Germinal center (tissue), 1 donor: ENCODE measurements at places on chromosomes 11 and 22.

- DNase-seq, result no peak
These were observed 8.0 kb upstream of the ZBTB16 start for GRCh38 chr11:114051558-114051957.

GRCh38 chr11:77211040-77211451 is 83.0 kb downstream of the MYO7A start:
- no peak for DNase-seq

DNA sequence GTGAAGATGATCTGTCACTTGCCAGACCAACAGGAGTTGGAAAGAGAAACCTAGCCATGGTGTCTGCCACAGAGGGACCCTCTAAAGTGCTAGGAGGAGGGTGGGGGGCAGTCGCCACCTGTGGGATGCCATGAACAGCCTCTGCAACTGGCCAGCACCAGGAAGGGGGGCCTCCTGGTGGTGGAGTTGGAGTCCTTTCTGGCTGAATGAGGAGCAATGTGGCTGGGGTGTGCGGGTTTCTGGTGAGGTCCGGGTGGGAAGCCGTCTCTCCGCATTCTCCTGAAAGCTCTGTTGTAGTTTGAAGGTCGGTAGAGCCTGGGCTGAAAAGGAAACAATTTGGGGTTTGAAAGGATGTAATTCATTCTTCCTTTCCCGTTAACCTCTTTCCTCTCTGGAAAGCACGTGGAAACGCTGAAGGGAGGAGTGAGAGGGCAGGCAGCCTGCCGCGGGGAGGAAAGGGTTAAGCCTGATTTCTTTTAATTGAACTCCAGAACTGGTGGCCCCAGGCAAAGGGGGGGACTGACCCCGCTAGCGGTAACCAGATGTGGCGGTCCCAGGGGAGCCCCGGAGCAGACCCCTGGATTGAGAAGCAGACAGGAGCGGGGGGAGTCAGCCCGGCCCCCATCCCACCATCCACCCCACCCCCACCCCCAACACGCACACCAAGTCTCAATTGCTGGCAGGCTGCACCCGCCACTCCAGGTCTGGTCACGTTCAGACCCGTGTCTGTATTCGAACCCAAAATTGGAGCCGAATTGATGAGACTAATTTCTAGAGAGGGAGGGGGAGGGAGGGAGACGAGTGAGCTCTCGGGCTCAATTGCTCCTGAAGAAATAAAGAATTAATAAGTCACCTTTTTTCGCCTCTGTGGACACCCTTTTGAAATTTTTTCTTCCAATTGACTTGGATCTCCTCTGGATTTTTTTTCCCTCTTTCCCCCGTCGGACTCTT is 1.8 kb upstream of the FLI1 start:
- peak; percentile 23 for DNase-seq

- DNase-seq, result no peak
These were observed 10.2 kb downstream of the SSTR3 start for GRCh38 chr22:37202001-37202555.

- DNase-seq, result peak; percentile 67
These were observed 74.5 kb upstream of the ARFGAP3 start for GRCh38 chr22:42931421-42932196.

GRCh38 chr11:64285885-64286800 is 495 bp downstream of the GPR137 start:
- DNase-seq, result peak; percentile 45

DNA sequence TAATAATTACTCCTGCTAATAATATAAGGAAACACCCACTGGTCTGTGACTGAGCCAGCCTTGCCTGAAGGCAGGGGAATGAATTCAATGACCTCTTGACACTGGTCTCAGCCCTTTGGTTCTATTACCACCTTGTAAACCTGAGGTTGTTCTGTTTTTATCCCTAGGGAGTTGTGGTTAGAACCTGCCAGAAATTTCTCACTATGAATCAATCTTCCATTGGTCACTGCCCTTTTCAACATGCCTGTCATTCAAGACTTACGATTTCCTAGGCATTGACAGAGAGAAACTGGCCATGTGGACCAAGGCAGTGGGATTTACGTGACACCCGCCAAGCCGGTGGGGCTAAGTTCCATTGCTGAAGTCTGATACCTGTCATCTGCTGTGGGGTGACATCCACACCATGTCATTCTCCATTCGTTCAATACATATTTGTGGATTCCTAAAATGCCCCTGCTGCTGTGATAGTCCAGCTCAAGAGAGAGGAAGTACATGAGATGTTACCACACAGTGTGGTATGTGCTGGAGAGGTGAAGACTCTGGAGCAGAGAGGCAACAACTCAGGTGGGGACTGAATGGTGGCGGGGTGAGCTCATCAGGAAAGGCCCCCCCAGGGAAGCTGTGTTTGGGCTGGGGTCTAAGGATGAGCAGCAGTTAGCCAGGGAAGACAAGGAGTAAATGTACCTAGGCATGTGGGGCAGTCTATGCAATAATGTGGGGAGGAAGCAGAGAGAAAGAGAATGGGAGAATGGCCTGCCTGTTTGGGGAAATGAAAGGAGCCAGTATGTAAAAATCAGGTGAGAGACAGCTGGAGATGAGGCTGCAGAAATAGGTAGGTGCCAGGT is 15.2 kb upstream of the EHF start:
- no peak for DNase-seq

DNA sequence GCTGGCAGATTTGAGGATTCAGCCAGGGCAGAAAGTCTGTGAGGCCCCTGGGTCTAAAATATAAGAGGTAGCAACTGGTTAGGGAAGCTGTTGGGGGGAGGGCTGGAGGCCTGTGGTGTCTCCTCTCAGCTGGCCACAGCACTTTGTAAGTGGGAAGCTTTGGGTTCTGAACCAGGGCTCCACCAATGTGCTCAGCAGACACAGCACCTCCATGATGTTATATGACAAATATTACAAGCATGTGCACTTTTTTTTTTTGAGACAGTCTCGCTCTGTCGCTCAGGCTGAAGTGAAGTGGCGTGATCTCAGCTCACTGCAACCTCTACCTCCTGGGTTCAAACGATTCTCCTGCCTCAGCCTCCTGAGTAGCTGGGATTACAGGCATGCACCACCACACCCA is 8.0 kb downstream of the ARHGAP1 start:
- no peak for DNase-seq

DNA sequence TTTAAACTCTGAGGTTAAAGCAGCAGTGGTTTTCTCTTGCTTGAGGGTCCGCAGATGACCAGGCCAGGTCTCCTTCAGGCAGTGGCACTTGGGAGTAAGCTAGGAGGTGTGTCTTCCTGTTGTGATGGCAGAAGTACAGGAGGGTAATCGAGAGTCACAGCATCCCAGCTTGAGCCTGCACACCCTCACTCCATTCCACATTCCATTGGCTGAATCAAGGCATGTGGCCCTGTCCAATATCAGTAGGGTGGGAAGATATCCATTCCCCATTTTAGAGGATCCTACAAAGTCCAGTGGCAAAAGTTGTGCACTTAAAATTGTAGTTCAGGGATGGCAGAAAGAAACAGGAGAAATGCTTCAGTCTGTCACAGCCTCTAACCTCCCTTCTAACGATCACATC is 23.3 kb downstream of the OSBP2 start:
- DNase-seq, result no peak

GRCh38 chr11:126090452-126090851 is 27.8 kb upstream of the CDON start:
- no peak for DNase-seq

DNA sequence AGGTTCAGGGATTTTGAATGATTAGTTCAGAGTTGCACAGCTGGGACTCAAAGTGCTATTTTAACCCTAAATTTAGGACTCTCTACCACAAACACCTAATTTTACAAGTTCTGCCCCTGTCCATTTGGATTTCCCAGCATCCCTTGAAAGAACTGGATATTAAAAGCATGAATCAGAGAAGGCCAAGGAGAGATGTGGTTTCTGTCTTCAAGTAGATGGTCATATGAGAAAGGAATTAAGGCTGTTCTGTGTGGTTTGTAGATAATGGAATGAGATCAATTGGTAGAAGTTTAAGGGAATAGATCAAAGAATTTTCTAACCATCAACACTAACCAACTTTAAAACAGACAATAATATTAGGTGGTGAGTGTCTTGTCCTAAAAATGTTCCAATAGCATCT is 106.4 kb upstream of the TENM4 start:
- DNase-seq, result no peak

DNA sequence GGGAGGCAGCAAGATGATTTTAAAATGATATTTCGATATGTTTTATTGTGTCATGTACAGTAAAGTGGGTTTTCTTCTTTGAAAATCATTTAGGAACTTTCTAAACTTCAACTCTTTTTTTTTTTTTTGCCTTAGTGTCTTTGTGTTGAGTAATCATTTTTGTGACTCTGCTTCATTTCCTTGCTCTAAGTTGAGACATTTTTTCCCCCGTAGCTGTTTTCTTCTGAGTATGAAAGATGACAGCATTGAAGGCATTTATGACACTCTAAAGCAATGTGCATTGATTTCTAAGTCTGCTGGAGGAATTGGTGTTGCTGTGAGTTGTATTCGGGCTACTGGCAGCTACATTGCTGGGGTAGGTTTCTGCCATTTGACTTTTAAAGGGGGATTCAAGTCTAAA is 23.5 kb downstream of the RRM1 start:
- no peak for DNase-seq

GRCh38 chr11:27618281-27618915 is 81.9 kb downstream of the BDNF start:
- DNase-seq, result no peak

- DNase-seq, result no peak
These were observed 124.9 kb downstream of the MRTFA start for GRCh38 chr22:40511604-40512003.

GRCh38 chr11:105821781-105822180 is 200.3 kb downstream of the MSANTD4 start:
- no peak for DNase-seq

DNA sequence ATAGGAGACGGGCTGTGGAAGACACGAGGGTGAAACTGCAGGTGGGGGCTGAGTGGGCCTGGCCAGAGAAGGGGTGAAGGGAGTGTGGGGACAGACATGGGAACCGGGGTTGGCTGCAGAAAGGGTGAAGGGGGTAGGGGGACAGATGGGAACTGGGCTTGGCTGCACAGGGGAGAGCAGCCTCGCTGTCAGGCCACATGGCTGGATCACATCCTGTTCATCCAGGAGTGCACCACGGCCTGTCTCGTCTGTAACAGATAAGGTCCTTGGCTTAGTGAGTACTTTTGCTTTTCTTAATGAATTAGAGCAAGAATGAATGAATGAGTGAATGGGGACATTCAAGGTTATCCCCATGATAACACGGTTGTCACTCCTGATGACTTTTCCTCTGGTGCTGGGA is 13.5 kb downstream of the FBLN1 start:
- no peak for DNase-seq
